ENCODE measurements at places on chromosomes 7 and 10.

- no peak for DNase-seq
Measured at GRCh38 chr7:107125475-107125874, 43.3 kb upstream of the HBP1 start.

DNA sequence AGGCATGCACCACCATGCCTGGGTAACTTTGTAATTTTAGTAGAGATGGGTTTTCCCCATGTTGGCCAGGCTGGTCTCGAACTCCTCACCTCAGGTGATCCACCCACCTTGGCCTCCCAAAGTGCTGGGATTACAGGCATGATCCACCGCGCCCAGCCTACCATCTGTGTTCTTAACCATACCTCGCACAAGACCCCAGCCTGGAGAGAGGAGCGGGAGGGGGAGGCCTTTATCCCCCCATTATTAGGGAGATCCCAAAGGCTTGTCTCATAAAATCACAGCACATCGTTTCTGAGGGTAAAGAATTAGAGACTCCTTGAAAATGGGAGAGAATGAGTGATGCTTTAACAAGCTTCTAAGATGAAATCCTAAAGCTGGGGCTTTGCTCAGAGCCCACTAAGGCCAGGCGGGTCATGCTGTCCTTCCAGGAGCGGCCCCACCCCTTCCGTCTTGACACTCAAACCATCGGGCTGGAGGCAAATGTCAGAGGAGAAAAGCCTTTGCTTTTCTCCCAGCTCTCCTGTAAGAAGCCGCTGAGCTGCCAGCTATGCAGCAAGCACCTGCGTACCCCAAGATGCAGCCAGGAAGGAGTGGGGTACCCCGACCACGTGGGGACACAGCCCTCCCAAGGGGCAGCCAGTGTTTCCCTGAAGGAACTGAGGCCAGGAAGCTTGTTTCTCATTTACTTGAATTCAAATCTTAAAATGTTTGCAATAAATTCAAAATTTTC lies 339.7 kb downstream of the PTPRN2 start:
- no peak for DNase-seq

DNA sequence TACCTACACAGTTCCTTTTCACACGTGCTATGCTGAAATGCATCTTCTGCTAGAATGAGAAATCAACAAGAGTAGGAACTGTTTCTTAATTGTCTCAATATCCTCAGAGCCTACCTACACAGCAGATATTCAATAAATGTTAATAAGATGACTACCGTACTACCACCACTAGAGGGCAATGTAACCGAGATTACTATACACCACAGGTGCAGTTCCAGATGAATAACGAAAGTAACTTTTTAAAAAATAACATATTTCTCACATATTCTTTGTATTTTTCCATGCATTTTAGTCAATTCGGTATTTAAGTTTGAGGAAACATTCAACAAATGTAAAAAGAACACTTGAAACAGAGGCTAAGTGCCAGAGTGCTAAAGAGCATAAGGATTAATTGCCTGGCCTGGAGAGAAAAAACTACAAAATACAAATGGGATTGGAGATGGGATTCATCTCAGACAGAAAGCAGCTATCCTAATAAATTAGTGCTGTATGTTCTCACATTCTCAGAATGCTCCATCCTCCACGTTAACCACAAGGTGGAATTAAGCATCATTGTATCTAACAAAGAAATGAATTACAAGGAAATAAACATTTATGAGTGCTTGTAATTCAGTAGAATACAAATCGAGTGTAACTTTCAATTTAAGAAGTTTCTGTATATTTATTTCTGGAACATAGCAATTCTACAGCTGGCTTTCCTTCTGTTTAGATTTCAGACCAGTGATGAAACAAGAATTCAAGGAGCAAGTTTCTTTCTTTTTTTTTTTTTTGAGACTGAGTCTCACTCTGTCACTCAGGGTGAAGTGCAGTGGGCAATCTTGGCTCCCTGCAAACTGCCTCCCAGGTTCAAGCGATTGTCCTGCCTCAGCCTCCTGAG lies 20.3 kb upstream of the HECTD2 start:
- DNase-seq: no peak

DNA sequence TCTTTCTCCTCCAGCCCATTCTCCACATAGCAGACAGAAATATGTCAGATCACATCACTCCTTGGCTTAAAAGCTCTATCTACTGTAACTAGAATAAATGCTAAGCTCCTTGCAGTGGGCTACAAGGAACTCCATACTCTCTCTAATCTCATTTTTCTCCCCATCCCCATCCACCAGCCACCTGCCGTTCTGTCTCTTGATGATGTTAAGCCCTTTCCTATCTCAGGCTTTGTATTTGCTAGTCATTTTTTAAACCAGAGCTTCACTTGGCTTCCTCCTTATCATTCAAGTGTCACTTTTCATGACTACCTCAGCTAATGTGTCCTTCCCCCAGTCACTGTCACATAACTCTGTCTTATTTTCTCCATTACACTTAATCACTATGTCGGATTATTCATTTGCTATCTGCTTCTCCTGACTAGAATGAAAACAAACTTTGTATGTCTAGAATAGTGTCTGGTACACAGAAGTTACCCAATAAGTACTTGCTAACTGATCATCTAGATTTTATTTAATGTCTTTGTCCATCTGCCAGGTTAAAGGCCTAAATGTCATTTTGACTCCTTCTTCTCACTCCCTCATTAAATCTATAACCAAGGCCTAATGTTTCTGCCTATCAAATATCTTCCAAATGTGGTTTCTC lies 87.2 kb upstream of the RPA3 start:
- DNase-seq: no peak

- no peak for DNase-seq
Measured at GRCh38 chr7:24129597-24129996, 154.4 kb upstream of the NPY start.

DNA sequence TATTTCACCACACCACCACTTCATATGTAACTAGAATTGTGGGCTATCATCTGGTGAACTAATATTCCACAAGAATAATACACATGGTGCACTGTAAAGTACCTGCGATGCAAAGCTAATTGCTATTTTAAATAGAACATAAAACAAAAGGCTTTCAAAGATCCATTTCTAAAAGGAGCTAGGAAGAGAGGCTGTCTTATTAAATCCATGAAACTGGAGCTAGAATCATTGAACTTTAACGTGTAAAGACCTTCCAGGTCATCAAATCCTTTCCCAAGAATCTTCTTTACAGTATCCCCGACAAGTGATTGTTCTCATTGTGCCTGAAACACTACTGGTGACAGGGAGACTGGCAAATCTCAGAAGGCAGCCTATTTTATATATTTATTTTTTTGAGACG lies 224.9 kb downstream of the CHCHD3 start:
- no peak for DNase-seq

- no peak for DNase-seq
Measured at GRCh38 chr7:88759230-88760135, at the start of gene ZNF804B. TSS of gene ZNF804B (plus strand) at chr7:88759700. CDS start at chr7:88759977, 277 bp downstream.

DNA sequence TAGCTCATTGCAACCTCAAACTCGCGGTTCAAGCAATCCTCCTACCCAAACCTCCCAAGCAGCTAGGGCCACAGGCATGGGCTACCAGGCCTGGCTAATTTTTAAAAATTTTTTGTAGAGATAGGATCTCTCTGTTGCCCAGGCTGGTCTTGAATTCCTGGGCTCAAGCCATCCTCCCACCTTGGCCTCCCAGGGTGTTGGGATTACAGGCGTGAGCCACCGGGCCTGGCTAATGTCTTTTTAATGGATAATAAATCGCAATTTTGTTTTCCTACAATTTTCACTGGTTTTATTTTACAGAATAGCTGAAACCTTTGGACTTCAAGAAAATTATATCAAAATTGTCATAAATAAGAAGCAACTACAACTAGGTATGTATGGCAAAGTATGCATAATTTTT lies 10.9 kb downstream of the NUB1 start:
- no peak for DNase-seq

- DNase-seq: no peak
Measured at GRCh38 chr7:27091105-27091504, 4.7 kb downstream of the HOXA1 start.

GRCh38 chr10:104332243-104333031 lies 5.8 kb downstream of the ITPRIP start:
- DNase-seq: no peak

DNA sequence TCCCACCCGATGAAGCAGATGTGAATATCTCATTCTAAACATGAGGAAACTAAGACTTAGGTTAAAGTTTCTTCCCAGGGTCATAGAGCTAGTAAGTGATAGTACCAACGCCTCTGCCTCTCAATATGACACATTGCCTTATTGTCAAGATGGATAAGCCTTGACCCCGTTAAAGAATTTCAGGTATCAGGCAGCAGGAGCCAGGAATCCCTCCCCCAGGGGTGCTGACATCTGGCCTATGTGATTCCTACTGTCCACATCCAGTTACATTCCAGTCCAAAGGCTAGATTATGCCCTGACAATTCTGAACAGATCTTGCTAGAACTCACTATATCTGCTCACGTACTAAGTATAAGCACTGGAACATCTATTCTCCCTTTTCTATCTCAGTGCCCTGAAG lies 58.0 kb upstream of the ASAH2 start:
- DNase-seq: no peak

DNA sequence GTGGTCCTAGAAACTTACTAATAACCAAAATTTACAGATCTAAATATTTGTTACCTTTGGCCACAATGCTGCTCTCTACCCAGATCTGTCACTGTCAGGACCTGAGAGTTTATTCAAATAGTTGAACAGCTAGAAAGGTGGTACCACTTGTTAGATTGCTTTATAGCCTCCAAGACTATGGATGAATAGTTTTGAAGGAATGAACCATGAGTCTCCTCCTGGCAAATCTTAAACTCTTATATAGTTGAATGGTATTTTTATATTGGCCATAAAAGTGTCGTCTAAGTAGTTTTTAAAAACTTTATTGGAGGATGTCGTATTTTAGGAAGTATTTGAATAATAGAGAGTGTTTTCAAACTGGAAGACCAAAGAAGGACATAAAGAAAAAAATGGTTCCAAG lies 178.7 kb downstream of the AHR start:
- DNase-seq: no peak

DNA sequence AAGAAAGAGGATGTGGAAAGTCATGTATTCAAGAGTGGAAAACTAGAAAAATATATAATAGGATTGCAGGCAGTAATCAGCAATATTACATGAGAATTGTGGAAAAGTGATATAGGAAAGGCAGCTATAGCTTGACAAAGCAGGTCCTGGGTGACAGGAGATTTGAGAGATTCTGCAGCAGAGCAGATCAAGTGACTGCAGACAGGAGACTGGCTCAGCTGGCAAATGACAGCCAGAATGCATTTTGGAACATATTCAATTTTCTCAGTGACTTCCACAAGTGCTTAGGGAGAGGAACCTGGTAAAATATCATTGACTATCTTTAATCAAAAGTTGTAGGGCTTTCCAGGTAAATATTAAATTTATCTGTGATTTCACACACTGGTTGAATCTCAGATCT lies 260.5 kb upstream of the CACNA2D1 start:
- no peak for DNase-seq

DNA sequence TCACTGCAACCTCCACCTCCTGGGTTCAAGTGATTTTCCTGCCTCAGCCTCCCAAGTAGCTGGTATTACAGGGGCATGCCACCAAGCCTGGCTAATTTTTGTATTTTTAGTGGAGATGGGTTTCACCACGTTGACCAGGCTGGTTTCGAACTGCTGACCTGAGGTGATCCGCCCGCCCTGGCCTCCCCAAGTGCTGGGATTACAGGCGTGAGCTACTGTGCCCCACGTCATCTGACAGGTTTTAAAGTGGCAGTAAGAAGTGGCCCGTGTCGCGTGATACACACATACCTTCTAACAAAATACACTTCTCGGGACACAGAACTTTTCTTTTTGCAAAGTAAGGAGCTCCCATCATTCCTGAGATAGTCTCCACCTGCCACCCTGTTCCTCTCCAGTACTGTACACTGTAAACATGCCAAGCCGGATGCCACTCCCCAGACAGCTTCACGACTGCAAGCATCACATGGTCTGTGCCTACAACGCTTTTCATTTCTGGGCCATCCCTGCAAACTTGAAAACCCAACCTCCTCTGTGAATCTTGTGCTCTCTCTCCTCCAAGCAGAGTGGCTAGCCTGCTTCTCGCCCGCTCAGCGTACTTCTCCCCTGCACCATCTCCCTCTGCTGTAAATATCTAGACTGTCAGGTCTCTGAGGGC lies 256.3 kb upstream of the KLF14 start:
- DNase-seq: no peak

DNA sequence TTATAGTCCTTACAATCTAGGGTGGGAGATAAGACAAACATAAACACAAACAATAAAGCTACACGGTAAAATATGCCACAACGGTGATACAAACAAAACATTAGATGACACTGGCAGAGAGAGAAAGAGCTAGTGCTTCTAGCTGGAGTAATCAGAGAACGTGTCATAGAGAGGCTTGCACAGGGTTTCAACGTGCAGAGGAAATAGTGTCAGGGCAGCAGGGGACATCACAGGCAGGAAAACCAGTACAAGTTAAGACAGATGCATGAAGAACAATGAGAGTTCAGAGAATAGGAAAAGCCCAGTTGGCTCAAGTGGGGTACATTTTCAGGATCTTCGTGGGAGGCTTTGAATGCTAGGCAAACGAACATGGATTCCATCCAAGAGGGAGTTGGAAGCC lies 91.4 kb downstream of the ZNF438 start:
- no peak for DNase-seq

DNA sequence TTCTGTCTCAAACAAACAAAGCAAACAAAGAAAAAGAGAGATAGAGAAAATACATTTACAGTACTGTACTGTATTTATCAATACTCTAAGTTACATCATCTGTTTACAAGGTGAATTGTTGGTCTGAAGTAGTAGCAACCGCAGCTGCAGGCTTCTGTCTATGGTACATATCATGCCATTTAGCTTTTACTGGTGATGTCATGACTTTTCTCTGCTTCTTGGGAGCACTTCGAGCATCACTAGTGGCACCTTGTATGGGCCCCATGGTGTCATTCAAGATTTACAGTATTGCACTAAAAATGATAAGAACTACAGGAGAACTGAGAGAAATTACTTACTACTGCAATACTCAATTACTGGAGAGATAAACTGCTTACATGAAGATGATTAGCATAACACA lies 826.9 kb downstream of the CNTNAP2 start:
- no peak for DNase-seq

DNA sequence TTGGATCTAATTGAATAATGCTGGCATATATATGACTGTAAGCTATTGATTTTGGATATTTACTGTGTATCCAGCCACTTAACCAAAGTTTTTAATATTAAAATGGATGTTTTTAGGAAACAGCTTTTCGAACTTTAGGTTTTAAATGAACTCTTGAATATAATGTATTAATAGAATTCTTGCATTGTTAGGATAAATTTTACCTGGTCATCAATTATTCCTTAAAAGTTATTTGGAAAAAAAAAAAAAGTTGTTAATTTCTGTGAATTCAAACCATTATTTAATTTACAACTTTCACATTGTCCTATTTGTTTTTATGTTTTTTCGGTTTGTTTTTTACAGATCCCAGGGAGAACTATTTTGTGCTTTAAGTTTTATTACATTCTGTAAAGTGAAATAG lies 9.8 kb downstream of the TMEM209 start:
- no peak for DNase-seq

DNA sequence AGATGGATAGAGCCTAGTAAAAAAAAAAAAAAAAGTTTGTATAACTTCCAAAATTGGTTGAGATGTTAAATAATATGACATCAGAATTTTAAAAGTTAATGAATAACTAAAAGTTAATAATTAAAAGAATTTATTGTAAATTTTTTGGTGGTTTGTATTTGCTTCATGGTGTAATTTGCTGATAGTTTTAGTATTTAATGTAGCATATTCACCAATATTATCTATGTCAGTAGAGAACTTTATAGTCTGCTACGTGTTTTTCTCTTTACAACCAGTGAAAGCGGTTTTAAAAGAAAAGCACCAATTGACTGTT lies 51.8 kb upstream of the STEAP4 start:
- no peak for DNase-seq

Data from stimulated activated CD8-positive, alpha-beta memory T cell treated with anti-CD3 and anti-CD28 coated beads, Interleukin-7, amount 100 ng/mL, for 48 hours (primary cell).